Uterus (tissue), 4 donors: ENCODE measurements at places on chromosomes 7 and 10. TPM values are rescaled to one million over a fixed set of nuclear protein-coding genes. Genes with fewer than 3 reads are reported as not detected.

FAM221A gene
- 11.5 TPM for total RNA-seq

FKBP14 gene
- 7.1 TPM for total RNA-seq

FZD8 gene
- total RNA-seq: 1.8 TPM

SFXN3 gene
- 75.9 TPM for total RNA-seq

SH2D4B gene
- 1.4 TPM for total RNA-seq

GNAT3 gene
- total RNA-seq: not detected

INA gene
- not detected for total RNA-seq

GJD4 gene
- total RNA-seq: not detected

FKBP6 gene
- total RNA-seq: not detected

CTAGE15 gene
- total RNA-seq: not detected

SUN3 gene
- total RNA-seq: not detected

TUBAL3 gene
- total RNA-seq: not detected

TBX20 gene
- total RNA-seq: not detected

MAT1A gene
- not detected for total RNA-seq

- no peak for DNase-seq
These were observed 1.1 kb upstream of the TFAM start for GRCh38 chr10:58384095-58384494.

DNA sequence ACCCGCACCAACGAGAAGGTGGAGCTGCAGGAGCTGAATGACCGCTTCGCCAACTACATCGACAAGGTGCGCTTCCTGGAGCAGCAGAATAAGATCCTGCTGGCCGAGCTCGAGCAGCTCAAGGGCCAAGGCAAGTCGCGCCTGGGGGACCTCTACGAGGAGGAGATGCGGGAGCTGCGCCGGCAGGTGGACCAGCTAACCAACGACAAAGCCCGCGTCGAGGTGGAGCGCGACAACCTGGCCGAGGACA is 1.6 kb downstream of the VIM start:
- no peak for DNase-seq

DNA sequence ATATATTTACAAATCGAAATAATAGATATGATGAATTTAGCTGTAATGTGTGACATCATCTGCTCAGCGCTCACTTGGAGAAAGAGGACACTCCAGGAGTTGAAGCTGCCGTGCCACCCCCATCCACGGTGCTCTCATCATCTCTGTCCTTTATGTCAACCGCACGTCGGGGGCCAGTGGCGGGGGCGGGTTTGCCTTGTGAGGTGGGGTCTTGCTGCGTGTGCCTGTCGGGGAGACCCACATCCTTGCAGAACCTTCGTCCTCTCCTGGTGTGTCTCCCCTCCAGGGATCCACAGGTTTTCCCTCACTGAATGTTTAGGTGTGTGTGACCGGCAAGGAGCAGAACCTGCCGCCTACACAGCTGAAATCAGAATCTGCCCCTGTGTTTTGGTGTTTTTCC is 71.6 kb downstream of the INPP5A start:
- no peak for DNase-seq

- no peak for DNase-seq
These were observed 36.3 kb upstream of the EXOC6 start for GRCh38 chr10:92811986-92812385.

- DNase-seq: peak; percentile 68
These were observed at the start of gene ASAH2B for GRCh38 chr10:50739618-50740292. Gene ASAH2B, plus strand, starts transcription at chr10:50739936. Its CDS starts 5,195 bp downstream, at chr10:50745131.

- DNase-seq: no peak
These were observed 15.0 kb downstream of the TAS2R60 start for GRCh38 chr7:143458263-143458662.

DNA sequence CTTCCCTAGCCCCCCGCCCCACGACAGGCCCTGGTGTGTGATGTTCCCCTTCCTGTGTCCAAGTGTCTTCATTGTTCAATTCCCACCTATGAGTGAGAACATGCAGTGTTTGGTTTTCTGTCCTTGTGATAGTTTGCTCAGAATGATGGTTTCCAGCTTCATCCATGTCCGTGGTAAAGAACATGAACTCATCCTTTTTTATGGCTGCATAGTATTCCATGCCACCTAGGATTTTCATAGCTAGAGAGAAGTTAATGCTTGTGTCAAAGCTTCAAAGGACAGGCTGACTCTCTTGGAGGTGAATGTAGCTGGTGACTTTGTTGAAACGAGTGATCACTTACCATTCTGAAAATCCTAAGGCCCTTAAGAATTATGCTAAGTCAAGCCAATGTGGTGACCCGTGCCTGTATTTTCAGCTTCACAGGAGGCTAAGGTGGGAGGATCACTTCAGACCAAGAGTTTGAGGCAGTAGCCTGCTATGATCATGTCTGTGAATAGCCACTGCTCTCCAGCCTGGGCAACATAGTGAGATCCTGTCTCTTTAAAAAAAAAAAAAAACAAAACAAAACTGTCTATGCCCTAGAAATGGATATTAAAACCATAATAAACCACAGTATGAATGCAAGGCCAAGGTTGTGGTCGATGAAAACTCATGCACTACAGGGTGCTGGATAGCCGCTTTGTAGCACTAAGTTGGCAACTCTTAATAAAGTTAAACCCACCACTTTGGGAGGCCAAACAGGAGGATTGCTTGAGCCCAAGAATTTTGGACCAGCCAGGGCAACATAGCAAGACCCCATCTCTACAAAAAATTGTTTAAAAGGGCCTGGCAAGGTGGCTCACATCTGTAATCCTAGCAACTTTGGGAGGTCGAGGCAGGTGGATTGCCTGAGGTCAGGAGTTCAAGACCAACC is 52.0 kb downstream of the CUL1 start:
- DNase-seq: no peak

- DNase-seq: no peak
These were observed 79.0 kb upstream of the LSM8 start for GRCh38 chr7:118104812-118105441.

DNA sequence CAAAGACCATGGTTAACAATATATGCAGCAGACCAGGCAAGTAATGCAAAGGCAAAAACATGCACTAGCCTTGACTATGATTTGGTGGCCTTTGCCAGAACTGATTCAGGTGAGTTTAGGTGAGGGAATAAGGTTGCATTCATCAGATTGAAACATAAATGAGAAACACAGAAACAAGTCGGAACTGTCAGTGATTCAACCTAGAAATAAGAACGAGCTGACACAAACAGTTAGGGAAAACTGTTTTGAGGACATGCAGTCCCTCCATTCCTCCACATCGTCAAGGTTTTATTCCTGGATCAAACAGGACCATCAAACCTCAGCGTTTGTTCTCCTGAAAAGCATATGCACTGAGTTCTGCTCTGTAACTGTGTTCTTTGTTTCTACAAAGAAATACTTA is 1.8 kb downstream of the ZNF248 start:
- no peak for DNase-seq

GRCh38 chr10:11387044-11387443 is 224.4 kb downstream of the USP6NL start:
- no peak for DNase-seq

GRCh38 chr7:21054427-21055112 is 267.9 kb upstream of the SP8 start:
- no peak for DNase-seq

- DNase-seq: no peak
These were observed 1.7 kb upstream of the C7orf25 start for GRCh38 chr7:42913591-42913990.

DNA sequence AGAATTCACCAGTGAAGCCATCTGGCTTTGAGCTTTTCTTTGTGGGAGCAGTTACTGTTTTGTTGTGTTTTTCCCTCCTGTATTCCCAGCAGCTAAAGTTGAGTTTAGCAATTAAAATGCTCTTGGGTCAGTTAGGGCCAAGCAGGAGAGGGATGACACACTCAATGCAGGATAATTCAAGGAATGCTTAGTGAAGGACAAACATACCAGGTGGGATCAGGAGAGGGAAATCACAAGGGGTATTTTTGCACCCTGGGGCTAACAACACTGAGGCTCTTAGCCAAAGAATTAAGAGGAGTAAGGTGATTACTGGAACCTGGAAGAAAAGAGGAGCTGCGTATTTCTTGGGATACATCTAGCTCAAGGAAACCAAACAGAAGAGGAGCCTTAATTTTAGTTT is 82.4 kb upstream of the KCND2 start:
- no peak for DNase-seq

GRCh38 chr10:119769886-119770285 is 44.0 kb downstream of the INPP5F start:
- DNase-seq: no peak

- no peak for DNase-seq
These were observed 42.6 kb downstream of the GTF2IRD1 start for GRCh38 chr7:74496272-74496671.

DNA sequence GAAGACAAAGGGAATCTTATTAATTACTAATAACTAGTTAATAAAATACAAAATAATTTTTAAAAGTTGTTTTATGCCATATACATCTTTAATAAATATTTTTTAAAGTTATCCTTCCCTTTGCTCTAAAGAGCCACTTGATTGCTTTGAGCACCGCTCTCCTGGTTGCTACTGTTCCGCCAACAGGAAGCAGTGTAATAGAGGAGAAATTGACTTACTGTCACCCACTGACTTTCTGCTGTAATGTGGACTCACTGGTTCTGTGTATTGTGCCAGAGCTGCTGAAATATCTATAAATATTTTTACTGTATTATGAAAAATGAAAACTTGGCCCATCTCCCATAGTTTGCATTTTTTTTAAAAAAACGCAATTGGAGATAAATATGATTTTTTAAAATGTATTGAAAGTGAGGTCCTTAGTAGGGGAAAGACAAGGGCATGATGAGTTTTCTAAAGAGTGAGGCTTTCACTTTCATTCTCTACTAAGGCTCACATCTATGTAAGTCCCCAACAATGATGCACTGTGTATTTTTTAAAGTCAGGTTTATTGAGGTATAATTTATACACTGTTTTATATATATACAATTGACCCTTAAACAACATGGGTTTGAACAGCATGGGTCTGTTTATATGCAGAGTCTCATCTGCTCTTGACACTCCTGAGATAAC is 100.5 kb downstream of the NPY start:
- no peak for DNase-seq

GRCh38 chr10:61617586-61617985 is 45.1 kb upstream of the CABCOCO1 start:
- DNase-seq: no peak

DNA sequence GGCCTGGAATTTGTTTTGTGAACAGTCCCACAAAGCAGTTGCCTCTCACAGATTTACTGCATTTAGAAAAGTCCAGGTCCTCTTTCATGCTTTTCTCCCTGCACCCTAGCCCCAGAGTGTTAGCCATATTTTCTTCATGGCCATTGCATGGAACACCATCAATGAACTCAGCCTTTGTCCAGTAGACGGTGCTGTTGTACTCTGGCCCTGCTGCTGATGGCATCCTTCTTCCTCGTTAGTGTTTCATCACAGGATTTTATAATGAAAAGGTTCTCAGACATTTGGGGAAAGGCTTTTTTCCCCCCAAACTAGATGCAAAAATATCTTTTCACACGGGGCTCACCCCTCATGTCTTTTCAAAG is 93.0 kb upstream of the SLC25A13 start:
- no peak for DNase-seq

DNA sequence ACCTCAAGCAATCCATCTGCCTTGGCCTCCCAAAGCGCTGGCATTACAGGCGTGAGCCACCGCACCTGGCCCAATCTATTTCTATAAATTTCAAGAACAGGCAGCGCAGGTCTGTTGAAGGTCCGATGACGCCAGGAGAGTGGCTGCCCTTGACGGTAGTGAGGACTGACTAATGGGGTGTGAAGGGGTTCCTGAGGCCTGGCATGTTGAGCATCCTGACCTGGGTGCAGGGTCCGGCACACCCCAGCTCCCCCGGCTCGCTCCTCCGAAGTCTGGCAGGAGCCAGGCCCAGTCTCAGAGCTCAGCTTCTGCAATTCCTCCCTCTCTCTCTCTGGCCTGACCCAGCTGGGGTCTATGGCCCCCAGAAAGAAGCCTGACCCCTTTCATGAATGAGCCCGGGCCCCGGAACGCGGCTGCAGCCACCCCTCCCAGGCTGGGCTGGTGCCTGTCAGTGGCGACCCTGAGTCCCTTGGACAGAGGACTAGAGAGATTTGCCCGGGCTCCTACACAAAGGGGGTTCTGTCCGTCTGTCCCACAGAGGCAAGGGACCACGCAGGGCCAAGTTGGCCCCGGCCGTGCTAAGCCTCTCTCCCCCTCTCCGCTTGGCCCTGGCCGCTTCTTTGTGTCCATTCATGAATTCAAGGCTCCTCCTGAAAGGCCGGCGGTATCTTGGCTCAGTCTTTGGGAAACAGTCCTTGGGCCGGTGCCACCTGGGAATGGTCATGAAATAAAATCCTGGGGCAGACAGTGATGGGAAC is 18.8 kb downstream of the MMD2 start:
- no peak for DNase-seq

GRCh38 chr7:120360918-120361317 is 87.9 kb downstream of the KCND2 start:
- DNase-seq: no peak

DNA sequence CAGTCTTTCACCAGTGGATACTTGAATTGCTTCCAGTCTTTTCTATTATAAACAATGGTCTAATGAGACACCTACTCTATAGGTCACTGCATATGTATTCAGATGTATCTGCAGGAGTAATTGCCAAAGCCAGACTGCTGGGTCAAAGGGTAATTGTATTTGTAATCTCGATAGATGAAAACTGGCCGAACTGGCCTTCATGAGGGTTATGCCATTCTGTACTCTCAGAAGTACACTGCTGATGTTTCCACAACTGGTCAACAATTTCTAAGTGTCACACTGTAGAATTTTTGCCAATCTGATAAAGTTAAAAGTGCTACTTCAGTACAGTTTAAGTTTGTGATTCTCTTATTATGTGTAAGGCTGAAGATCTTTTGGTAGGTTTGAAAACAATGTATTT is 64.6 kb downstream of the JAZF1 start:
- DNase-seq: no peak

DNA sequence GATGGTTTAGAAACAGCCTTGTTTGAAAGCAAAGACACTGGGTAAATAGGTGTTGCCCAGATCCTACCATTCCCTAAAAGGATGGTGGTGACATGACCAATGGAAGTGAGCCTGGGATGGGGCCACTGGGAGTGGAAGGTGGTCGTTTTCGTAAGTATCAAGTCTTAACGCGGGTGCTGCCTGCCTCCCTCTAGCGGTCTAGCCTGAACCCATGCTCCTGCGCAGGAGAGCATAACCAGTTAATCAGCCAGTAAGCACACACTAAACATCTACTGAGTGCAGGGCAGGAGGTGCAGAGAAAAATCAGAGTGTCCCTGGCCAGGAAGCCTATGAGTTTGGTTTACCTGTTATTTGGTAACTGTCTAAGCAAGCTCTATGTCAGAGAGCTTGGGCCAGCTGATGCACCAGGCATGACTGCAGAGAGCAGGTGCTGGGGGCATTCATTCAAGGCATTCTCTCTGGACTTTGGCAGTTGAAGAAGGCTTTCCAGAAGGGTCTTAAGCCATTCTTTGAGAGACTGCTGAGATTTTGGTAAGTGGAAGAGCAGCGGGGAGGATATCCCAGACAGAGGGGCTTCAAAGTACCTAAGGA is 930 bp downstream of the GARIN1A start:
- DNase-seq: no peak

DNA sequence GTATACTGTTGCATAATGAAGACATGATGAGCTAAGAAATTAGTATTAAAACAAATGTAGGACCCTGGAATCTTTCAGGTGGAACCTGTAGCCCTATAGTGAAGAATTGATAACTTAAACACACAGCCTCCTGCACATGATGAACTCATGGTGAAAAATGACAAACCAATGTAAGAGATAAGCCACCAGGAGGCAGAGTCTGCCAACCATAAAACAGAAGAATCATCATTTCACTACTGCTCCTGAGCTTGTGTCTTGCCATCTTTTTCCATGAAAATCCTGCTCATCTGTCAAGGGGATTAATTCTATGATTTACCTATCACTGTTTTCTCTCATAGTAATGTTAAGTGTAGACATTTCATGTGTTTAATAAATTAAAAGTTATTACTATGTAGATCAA is 363.9 kb downstream of the MALRD1 start:
- no peak for DNase-seq

- no peak for DNase-seq
These were observed 2.4 kb upstream of the COBL start for GRCh38 chr7:51318886-51319579.
